Right lung (tissue), 10 donors: ENCODE measurements at places on chromosomes 7 and 10.

DNA sequence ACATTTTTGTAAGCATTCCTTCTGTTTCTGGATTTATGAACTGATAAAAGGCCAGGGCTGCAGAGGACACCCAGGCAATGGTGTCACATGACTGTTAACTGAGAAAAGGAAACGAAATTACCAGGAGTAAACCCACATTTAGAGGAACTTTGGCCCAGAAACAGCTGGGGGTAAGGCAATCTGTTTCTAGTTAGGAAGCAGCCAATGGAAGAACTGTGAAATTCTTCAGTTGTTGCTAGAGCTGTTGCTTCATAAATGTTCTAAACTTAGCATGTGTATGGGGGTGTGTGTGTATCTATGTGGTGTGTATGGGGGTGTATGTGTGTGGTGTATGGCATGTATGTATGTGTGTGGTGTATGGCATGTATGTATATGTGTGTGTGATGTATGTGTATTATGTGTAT is 11.8 kb upstream of the PDCD4 start:
- no peak for DNase-seq

- DNase-seq: no peak
Observed at GRCh38 chr7:127208860-127209259, 43.9 kb downstream of the GRM8 start.

DNA sequence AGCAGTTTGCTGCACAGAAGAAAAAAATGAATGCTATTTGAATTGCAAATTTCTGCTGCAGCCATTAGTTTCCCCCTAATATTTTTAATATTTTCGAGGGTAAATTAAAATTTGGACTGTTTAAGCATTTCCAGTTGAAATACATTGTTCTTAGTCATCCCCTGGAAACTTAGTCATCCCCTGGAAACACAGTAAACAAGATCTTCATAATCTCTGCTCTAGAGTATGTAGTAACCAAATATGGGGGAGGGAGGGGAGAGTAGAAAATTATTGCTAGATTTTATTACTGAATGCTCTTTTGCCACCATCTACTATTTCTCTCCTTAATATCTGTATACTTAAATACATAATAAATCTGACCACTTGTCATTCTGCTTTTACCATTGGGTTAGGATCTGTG is 1053.3 kb downstream of the SORCS1 start:
- no peak for DNase-seq

GRCh38 chr7:106282390-106282789 is 2.4 kb downstream of the NAMPT start:
- no peak for DNase-seq

DNA sequence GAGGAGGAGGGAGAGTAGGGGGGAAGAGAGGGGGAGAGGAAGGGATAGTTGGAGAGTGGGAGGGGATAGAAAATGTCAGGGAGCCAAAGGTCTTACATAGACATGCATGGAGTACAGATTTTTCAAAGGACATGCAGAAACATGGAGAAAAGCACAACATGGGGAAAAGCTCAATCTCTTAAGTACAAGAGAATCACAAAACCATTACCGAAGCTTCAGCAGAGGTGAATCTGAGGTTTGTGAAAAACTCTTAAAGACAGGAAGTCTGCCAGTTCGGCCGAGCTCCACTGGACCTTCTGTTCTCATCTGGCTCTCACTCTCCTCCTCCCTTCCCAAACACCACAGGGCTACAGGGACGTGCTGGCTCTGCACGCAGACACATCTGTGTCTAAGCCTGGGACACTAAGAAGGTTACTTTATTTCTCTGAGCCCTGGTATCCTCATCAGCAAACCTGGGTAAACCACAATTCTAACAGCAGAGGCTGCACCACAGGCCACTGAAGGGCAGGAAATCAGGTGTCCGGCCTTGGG is 133.9 kb downstream of the COBL start:
- DNase-seq: no peak

DNA sequence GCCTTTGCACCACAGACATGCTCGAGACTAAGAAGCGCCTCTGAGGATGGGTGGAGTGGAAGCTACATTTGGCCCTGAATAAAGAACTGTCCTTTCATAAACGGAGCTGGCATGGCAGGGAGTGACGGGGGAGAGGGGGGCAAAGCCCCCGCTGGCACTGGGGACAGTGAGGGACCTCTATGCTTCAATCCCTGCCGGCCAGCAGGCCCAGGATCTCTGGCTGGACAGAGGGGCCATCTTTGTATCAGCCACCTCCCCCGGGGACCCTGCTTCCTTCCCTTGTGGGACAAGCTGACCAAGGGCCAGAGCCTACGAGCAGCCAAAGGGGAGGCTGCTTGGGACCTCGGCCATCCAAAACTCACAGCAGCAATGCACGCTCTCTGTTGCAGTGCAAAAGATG is 28.2 kb upstream of the ECHDC3 start:
- no peak for DNase-seq

DNA sequence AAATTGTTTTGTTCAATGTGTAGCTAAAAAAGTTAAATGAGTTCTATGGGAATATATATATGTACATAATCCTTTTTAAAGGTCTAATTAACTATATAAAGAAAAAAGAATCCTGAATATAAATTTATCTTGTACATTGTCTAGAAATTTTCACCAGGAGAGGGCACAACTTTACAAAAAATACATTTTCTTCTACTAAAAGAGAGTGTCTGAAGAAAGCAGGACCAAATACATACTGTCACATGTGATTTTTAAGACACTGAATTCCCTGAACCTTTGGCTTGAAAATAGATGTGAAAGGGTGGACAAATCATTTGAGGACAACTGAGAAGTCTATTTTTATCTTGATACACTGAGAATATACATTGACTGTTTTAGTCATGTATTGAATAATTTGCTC is 204.3 kb downstream of the DGKB start:
- DNase-seq: no peak

GRCh38 chr10:117448802-117449201 is 73.6 kb upstream of the PDZD8 start:
- no peak for DNase-seq

- no peak for DNase-seq
Observed at GRCh38 chr7:40468891-40469864, 334.4 kb downstream of the SUGCT start.

GRCh38 chr7:158707610-158708009 is 3.0 kb upstream of the NCAPG2 start:
- DNase-seq: no peak

DNA sequence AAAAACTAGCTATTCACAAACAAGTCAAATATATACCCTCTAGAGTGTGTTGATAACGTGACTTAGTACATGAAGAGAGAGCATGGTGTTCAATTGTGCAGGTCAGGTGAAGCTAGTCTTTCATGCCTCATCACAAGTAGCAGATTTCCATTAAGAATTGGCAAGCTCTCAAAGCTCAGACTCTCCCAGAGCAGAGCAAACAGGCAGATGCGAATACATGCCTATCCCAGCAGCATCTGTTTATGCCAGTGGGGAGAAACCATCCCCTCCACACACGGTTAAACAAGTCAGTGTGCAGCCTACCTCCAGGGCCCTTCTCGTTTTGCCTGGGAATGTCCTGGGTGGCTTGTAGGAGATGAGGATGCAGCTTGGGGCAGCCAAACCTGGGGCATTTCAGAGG is 532.5 kb upstream of the C7orf33 start:
- no peak for DNase-seq

GRCh38 chr10:78811174-78811573 is 257.6 kb upstream of the ZMIZ1 start:
- DNase-seq: no peak

DNA sequence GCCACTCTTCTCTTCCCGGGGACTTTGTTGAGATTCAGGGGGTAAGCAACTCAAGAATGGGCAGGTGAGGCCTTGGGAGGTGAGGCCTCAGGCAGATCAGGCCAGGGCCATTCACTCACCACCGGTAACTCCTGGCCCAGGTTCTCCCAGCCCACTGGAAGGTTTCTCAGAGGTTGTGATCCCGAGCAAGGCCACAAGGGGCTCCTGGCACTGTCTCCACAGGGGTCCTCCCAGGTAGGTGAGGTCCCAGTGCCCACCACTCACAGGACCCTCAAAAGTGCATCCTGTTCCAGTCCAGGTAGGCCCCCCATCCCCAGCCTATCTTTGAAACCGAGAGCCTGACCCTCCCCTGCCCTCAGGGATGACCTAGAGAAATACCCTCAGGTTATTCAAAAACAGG is 236.1 kb downstream of the BUB3 start:
- DNase-seq: no peak

- no peak for DNase-seq
Observed at GRCh38 chr7:97844036-97844435, 28.2 kb downstream of the ASNS start.

DNA sequence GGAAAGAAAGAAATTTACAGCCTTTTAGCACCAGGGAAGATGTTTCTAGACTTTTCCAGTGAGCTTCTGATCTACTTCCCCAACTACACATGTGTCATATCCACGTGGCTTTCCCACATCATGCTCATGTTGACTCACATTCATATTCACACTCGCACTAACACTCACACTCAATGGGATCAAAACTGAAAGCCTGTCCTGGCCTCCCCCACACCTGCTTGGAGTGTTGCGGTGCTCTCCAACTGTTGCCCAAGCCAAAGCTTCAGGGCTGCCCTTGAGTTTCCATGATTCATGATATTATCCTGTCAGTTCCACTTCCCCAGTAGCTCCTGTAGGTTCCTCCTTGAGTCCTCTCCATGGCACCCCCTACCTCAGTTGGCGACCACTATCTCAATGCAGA is 444.4 kb downstream of the GATA3 start:
- no peak for DNase-seq

DNA sequence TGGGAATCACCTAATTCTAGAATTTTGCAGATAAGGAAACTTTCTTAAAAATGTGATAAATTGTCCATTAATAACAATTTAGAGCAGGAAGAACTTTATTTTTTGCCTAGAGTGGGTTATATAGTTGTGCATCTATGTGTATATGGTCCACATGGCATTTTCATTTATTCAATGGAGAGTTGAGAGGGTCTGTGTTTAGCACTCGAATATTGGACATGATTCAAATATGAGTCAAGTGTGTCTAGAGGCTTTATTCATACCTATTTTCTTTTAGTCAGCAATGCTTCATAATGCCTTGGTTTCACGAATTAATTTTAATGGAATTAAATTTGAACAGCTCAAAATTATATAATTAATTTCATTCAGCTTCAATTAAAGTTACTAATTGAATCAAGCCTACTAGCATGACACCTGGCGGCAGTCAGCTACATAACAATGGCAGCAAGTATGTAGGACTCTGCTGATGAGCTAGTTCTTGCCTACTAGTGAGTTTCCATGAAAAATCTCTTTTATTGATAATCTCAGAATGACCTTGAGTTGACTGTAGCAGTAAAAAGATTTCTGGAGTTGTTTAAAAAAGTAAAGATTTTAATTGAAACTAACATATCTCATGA is 17.7 kb downstream of the MDFIC start:
- DNase-seq: no peak

- DNase-seq: no peak
Observed at GRCh38 chr10:132677096-132677472, 108.9 kb downstream of the NKX6-2 start.

DNA sequence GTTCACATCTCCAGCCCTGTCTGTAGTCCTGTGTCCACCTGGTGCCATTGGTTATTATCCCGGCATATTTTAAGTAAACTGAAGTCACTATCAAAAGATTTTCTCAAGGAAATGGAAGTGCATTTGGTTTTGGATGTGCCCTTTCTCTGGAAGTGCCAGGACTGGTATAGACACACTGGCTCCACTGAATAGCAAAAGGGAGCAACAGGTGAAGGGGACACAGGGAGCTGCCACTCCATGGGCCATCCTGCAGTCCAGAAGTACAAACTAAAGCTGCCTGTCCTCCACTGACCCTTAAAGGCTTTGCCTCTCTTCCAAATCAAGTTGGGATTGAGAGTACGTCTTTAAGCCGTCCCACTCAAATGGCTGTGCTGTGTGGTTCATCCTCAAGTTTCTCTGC is 62.7 kb downstream of the NOC3L start:
- no peak for DNase-seq

- no peak for DNase-seq
Observed at GRCh38 chr7:74217455-74218342, 7.9 kb downstream of the LAT2 start.

DNA sequence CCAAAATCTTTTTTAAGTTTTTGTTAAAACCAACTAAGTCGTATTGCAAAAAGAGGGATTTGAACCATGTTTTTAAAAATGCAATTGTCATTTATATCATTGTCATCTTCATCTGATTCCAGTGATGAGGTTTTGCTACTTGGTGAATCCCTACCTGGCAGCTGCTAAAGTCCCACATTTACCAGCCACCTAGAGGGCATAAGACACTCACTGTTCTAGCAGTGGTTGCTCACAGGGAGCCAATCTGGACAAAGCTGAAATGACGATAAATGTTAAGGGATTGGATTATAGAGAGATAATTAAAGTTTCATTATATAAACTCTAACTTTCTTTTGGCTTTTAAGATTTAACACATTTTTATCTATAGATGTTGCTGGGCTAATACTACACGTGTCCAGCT is 18.7 kb downstream of the KIFBP start:
- DNase-seq: no peak

- no peak for DNase-seq
Observed at GRCh38 chr7:1052031-1052818, 7.9 kb downstream of the GPR146 start.

DNA sequence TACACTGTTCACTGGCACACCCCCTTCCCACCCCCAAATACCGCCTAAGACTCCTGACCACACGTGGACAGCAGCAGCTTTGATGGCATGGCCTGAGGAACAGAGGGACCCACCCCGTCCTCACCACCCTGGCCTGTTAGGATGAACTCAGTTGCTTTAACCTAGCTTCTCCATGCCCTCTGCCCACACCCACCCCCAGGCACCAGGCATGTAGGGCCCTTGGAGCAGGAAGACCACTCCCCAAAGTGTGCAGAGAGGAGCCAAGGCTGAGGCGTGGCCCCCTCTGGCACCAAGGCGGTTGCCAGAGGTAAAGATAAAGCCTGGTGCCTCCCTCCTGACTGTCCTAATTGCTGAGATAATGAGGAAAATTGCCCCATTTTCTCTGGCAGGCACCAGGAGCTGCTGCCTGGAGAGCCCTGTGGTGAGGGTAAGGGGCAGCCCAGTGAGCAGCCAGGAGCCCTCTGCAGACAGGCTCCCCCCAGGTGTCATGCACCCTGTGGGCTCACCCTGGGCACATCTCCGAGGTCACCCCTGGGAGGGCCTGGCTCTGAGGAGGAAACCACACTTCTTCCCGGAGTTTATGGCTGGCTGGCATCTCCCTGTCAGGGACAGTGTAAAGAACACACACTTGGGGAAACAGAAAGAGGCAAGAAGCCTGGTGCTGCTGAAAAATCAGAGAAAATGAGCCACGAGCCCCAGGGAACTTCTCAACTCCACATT is 47.7 kb downstream of the LRRC20 start:
- DNase-seq: no peak

GRCh38 chr10:108904163-108904838 is 1019.0 kb downstream of the XPNPEP1 start:
- DNase-seq: peak; percentile 29

GRCh38 chr10:98445200-98445812 is 1.4 kb downstream of the HPS1 start:
- DNase-seq: no peak

GRCh38 chr10:50210876-50211275 is 40.4 kb downstream of the ASAH2 start:
- DNase-seq: no peak

- no peak for DNase-seq
Observed at GRCh38 chr7:88772776-88773175, 13.3 kb downstream of the ZNF804B start.
